NCI-H2081 (cell line): ENCODE measurements at places on chromosomes 4 and X.

DNA sequence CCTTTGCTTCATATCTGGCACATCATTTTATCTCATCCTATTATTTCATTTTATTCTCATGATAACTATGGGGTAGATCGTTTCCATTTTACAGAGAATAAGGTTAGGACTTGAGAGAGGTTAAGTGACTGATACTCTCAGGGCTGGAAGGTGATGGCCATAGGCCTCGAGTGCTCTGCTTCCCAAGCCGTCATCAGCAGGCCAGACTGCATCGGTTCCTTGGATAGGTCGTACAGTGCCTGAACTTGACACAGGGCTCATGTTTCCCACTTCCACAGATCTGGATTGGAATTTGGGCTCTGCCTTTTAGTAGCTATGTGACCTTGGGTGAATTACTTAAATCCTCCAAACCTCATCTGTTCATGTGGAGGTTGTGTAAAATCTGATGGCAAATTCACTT is 81.4 kb downstream of the TMEM131L start:
- no peak for DNase-seq

GRCh38 chr4:89129080-89129640 is 17.8 kb downstream of the TIGD2 start:
- no peak for DNase-seq

GRCh38 chr4:14337892-14338584 is 664.2 kb upstream of the CPEB2 start:
- DNase-seq, result no peak

- DNase-seq, result no peak
Observed at GRCh38 chr4:914531-914930, 17.6 kb downstream of the GAK start.

GRCh38 chrX:12950851-12951594 is 23.9 kb upstream of the TMSB4X start:
- no peak for DNase-seq
